ENCODE measurements at places on chromosomes 3 and 15. TPM values are rescaled to one million over a fixed set of nuclear protein-coding genes. Genes with fewer than 3 reads are reported as not detected.

- no peak for DNase-seq
Observed at GRCh38 chr15:87021751-87022150, 942.1 kb downstream of the AGBL1 start.

GRCh38 chr15:91867581-91868026 lies 14.1 kb downstream of the SLCO3A1 start:
- DNase-seq: peak; percentile 57

GRCh38 chr3:128426128-128426921 lies 40.4 kb downstream of the DNAJB8 start:
- peak; percentile 15 for DNase-seq

DNA sequence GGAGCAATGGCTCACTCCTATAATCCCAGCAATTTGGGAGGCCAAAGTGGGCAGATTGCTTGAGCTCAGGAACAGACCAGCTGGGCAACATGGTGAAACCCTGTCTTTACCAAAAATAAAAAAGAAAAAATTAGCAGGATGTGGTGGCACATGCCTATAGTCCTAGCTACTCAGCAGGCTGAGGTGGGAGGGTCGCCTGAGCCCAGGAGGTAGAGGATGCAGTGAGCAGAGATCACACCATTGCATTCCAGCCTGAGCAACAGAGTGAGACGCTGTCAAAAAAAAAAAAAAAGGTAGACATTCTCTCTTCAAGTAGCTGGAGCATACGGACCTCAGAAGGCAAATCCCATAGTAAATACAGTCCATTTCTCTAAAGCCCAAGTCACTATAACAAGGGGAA lies 7.1 kb upstream of the C3orf80 start:
- no peak for DNase-seq

GRCh38 chr15:74432968-74433591 lies 678 bp downstream of the SEMA7A start:
- no peak for DNase-seq

GRCh38 chr3:79521221-79521848 lies 246.5 kb downstream of the ROBO1 start:
- DNase-seq: peak; percentile 43

Gene SLC49A4
- 6.1 TPM for polyA plus RNA-seq

- no peak for DNase-seq
Observed at GRCh38 chr3:37667335-37667734, 194.3 kb upstream of the CTDSPL start.

- no peak for DNase-seq
Observed at GRCh38 chr3:156763931-156764720, 62.0 kb upstream of the LEKR1 start.

DNA sequence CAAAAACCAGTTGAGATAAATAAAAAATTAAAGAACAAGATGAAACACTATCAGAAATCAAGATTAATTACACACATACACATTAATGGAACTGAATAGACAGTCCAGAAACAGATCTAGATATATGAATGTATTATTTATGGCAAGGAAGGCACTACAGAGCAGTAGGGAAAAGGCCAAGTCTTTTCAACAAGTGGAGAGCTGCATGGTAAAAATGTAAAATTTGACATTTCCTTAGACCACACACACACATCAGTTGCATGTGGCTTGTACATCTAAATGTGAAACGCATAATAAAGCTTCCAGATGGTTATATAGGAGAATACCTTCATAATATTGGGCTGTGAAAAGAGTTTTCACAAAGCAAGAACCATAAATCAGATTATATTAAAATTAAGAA lies 57.8 kb upstream of the ASB14 start:
- no peak for DNase-seq

Gene LXN
- polyA plus RNA-seq: 23.3 TPM

DNA sequence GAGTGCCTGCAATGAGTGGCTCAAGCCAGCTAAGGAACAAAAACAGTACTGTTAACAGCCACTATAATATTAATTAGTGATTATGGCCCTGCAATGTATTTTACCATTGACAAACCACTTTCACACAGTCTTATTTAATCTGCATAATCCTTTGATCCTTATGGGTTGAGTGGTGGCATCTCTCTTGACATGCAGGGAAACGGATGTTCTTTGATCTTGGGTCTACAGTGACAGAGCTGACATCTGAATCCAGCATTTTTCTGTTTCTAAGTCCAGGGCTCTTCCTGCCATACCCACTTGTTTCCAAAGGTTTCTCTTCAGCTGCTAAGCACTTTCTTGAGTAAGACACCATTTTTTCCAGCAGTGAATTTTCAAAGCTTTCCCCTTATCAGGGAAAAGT lies 277.7 kb upstream of the ROPN1 start:
- DNase-seq: no peak

DNA sequence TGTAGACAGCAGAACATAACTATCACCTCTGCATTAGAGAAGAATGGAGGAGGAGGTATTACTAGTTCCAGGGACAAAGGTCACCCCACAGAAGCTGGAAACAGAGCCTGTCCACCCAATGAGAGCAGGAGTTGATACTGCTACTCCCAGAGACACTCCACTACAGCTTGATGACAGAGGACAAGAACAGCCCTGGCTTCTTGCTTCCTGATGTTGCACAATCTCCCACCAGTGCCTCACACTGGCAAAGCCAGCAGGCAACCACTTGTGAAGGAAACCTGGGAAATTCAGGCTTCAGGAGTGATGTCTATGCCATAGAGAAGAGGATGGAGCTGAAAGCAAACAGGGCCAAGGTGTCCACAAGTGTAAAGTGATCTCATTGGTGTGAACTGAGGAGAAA lies 78.0 kb upstream of the POU1F1 start:
- DNase-seq: no peak

Gene DPPA2
- not detected for polyA plus RNA-seq

Gene CDHR4
- polyA plus RNA-seq: not detected

- DNase-seq: no peak
Observed at GRCh38 chr3:71055257-71056001, 528.1 kb downstream of the FOXP1 start.

GRCh38 chr15:83203543-83203942 lies 4.1 kb downstream of the HDGFL3 start:
- no peak for DNase-seq

GRCh38 chr15:85021409-85021808 lies 39.8 kb downstream of the PDE8A start:
- no peak for DNase-seq

Gene PIK3R4
- 28.5 TPM for polyA plus RNA-seq

DNA sequence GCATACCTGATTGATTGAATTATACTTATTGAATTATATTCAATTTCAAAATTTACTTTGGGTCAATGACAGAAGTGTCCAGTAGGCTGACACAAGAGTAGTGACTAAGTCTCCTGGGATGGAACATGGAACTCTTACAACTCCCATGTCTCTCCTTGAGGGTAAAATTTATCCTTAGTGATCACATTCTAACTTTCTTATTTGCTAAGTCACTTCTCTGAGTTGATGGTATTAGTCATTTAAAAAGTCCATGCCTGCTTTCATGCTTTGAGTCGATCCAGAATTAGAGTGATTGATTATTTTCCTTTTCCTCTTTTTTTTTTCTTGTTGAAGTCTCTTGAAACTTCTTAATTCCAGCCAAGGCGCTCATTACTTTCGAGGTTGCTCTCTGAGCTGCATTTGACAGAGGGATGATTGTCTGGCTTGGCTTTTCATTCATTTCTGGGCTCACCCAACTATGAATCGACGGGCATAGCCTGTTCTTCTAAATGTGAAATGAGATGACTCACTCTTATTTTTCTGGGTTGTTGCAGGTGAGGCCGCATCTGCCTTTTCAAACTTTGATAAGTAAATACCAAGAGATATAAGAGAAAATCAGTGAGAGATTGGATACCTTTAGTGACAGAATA lies 34.9 kb downstream of the LRRC3B start:
- DNase-seq: no peak

DNA sequence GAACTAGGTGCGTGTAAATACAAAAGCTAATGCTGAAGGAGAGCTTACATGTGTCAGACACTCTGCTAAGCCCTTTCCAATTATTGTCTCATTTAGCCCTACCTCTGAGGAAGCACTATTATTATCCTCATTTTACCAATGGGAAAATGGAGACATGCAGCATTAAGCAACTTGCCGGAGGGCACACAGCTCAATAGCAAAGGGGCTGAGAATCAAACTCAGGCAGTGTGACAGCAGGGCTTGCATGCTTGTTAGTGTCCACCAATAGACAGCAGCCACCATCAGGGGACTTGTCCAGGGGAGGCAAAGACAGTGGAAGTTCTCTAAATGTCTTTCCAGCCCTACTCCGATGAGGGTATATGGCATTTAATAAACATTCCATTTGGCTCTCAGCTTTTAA lies 548.6 kb downstream of the MAGI1 start:
- DNase-seq: no peak

GRCh38 chr15:55586808-55587207 lies 1.3 kb downstream of the PYGO1 start:
- no peak for DNase-seq

- DNase-seq: no peak
Observed at GRCh38 chr3:123279121-123279520, 77.4 kb downstream of the SEC22A start.

DNA sequence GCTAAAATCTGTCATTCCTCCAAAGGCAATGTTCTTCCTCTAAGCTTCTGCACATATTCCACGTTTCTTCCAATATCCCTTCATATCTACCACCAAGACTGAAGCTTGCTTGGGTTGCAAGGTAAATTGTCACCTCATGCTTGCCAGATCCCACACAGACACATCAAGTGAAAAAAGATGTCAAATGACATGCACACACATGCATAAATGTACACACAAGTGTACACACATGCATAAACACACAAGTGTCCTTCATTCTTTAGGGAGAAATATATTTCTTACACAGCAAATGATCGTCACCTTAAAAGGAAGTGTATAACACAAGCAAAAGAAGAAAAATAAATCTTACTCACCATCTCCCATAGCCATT lies 59.4 kb downstream of the CLASP2 start:
- no peak for DNase-seq

GRCh38 chr3:129161860-129162271 lies 1.0 kb upstream of the ISY1 start:
- DNase-seq: no peak

DNA sequence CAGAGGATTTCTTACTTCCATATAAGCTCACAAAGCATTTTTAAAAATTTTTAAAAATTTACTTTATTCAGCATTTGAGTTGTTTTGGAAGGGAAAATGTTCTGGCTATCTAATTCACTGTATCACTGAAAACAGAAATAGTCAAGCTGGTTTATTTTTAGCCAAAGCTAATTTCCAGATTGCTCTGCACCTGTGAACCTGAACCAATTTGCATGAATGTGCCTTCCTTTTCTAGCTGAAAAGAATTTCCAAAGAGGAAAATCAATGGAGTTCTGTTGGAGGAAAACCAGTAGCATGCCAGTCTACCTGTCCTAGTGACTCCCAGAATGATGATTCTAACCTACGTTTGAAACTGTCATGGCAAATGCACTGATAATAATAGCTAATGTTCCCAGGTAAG lies 134.2 kb upstream of the LIPC start:
- no peak for DNase-seq

DNA sequence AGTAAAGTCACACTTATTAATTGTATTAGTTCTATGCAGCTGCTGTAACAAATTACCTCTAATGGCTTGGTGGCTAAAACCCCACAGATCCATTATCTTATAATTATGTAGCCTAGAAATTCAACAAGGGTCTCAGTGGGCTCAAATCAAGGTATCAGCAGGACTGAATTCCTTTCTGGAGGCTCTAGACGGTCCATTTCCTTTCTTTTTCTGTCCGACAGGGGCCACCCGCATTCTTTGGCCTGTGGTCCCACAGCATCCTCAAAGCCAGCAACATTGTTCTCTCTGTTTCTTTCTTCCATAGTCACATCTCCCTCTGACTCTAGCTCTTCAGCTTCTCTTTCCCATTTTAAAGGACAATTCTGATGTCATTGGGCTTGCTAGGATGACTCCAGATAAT lies 276.3 kb upstream of the ZNF717 start:
- no peak for DNase-seq

GRCh38 chr3:106117490-106117858 lies 248.7 kb upstream of the CBLB start:
- no peak for DNase-seq

Data from muscle of arm (tissue), 14 donors.